Lower leg skin (tissue), 4 donors: ENCODE measurements at places on chromosomes 16 and 17. TPM values are rescaled to one million over a fixed set of nuclear protein-coding genes. Genes with fewer than 3 reads are reported as not detected.
A peak's percentile ranks its signal among the peaks of the same experiment; 100 is the strongest.

TAF15 gene
- total RNA-seq: 79.0 TPM

DPEP3 gene
- total RNA-seq: not detected

KRT23 gene
- 482 TPM for total RNA-seq

SPG7 gene
- 93.8 TPM for total RNA-seq

PRSS33 gene
- total RNA-seq: not detected

C16orf92 gene
- total RNA-seq: not detected

DNA sequence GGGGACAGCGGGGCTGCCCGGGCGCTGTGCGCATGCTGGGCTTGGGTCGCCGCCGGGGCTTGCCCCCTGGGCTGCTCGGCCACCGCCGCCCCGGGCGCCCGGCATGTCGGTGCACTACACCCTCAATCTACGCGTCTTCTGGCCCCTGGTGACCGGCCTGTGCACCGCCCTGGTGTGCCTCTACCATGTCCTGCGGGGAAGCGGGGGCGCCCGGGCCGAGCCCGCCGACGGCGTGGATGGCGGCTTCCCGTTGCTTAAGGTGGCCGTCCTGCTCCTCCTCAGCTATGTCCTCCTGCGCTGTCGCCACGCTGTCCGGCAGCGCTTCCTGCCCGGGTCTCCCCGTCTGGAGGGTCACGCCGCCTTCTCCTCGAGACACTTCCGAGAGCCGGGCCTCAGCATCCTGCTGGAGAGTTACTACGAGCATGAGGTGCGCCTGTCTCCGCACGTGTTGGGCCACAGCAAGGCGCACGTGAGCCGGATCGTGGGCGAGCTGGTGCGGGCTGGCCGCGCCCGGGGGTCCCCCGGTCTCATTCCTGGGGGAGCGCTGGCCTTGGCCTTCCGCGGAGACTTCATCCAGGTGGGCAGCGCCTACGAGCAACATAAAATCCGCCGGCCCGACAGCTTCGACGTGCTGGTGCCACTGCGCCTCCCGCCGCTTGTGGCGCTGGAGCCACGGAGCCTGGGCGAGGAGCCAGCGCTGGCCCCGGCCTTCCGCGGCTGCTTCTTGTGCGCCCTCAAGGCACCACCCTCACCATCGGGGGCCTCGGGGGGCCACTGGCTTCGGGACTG, 789 bp downstream of the ITPRIPL2 start:
- DNase-seq: peak; percentile 65

DNA sequence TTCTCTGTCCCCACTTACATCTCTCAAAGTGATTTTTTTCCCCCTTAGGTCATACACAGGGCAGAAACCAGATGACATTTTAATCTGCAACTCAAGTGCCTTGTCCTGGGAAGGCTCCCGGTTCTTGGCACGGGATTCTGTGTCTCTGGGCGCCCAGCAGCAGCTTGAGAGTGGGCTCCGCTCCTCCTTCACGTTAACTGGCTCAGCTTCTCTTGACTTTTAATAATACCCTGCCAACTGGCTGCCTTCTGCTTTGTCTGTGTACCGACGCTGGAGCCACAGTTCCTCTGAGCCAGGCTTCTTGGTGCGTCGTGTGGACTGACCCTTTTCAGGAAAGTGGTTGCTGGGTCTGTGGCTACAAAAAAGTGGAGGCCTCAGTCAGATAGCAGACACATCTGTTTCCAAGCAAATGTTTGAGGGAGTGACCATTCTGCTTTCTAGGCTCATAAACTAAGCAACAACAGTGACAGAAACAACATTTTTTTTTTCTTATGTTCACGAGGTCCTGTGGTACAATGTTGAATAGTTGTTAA, 64.9 kb downstream of the IRF8 start:
- no peak for DNase-seq

GRCh38 chr16:83651871-83652270, 155.9 kb upstream of the HSBP1 start:
- no peak for DNase-seq

DNA sequence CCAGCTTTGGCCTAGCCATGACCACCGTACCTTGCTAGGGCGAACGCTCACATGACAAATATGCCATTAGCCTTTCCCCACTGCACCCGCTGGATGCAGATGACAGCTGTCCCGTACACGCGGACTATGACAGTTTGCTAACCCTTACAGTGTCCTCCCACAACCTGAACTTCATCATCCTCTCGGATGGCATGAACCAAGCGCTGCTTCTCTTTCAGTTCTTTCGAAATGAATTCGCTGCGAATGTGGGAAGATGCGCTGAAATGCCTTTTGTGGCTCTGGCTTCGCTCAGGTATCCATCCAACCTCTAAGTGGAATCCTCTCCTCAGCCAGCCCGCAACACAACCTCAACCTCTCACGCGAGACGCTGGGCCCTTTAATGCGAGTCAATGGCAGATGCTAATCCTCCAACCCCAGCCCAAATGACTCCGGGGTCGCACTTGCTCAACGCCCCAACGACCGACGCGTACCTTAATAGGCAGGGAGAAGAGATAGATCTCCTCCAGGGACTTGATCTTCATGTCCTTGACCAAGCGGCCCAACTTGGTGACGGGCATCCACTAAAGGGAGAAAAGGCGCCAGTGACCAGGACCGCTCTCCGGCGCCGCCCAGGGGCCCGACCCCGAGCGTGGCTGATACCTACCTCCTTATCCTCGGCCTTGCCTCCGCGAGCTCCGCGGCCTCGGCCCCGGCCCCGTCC, 670 bp downstream of the RPS2 start:
- DNase-seq: no peak
